ENCODE measurements at places on chromosomes 4 and X. TPM values are rescaled to one million over a fixed set of nuclear protein-coding genes. Genes with fewer than 3 reads are reported as not detected.

- DNase-seq: peak; percentile 94
Measured at GRCh38 chr4:56958111-56958517, 19.3 kb downstream of the NOA1 start.

- no peak for DNase-seq
Measured at GRCh38 chr4:116015062-116015461, 901.6 kb upstream of the NDST4 start.

GRCh38 chr4:119671205-119671604 is 42.6 kb upstream of the PDE5A start:
- DNase-seq: no peak

GRCh38 chr4:148398988-148399387 is 43.2 kb downstream of the NR3C2 start:
- no peak for DNase-seq

DNA sequence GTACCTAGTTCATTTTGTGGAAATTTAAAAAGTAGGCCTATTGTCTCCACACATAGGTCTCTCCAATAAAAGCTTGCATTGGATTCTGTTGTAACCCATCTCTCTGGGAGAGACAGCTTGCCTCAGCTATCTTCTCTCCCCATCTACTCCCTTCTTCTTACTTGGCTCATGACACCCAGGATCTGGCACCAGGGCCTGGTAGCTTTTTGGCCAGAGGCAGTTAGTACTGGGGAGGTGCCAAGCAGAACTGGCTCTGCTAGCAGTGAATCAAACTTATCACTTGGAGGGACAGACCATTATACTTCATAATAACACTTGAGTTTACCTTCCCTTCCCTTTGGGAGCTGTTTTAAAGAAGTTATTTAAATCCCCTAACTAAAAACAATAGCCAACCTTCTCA is 31.8 kb downstream of the PLAC1 start:
- no peak for DNase-seq

GRCh38 chr4:128913228-128913627 is 103.7 kb downstream of the JADE1 start:
- peak; percentile 10 for DNase-seq

- peak; percentile 19 for DNase-seq
Measured at GRCh38 chrX:11724122-11725017, 33.7 kb upstream of the MSL3 start.

GRCh38 chrX:69258893-69259292 is 93.6 kb upstream of the PJA1 start:
- no peak for DNase-seq

DNA sequence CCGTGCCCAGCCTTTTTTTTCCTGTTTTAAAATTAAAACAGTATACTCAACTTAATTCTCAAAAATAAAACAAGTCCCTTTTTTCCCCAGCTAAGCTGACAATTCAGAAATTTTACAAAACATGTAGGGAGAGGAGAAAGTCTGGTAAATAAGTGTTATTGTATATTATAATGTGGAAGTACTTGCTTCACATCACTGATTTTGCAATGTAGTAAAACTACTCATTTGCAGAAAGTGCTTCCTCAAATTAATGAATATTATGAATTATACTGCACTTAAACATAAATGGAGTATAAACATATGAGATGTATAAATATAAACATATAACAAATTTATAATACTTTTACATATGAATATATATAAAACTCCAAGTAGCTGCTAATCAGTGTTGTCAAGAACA is 11.6 kb upstream of the H2AZ1 start:
- DNase-seq: no peak

- DNase-seq: no peak
Measured at GRCh38 chr4:24971192-24971591, 58.4 kb upstream of the CCDC149 start.

DNA sequence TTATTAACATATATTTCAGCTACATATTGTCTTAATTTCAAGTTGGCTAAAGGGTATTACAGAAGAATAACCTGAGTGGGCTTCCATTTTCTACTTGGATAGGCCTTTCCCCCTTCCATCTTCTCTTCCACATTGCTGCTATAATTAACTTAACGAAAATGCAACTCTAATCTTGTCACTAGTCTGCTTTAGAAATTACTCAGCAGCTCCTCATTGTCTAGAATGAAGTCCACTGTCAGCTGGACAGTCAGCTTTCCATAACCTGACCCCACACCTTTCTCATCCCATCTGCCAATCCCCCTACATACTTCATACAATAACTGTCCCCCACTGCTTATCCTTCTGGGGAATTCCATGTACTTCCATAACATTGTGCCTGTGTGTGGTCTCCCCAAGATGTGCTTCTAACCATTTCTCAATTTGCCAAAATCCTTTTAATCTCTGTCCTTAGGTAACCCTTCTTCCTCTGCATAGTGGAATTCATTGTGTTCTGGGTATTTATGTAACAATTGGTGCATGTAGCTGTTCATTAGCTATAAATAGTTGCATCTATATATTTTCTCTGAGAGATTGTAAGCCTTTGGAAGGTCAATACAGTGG is 4.8 kb downstream of the MND1 start:
- DNase-seq: no peak

- no peak for DNase-seq
Measured at GRCh38 chrX:70411475-70411874, 11.6 kb upstream of the GDPD2 start.

DNA sequence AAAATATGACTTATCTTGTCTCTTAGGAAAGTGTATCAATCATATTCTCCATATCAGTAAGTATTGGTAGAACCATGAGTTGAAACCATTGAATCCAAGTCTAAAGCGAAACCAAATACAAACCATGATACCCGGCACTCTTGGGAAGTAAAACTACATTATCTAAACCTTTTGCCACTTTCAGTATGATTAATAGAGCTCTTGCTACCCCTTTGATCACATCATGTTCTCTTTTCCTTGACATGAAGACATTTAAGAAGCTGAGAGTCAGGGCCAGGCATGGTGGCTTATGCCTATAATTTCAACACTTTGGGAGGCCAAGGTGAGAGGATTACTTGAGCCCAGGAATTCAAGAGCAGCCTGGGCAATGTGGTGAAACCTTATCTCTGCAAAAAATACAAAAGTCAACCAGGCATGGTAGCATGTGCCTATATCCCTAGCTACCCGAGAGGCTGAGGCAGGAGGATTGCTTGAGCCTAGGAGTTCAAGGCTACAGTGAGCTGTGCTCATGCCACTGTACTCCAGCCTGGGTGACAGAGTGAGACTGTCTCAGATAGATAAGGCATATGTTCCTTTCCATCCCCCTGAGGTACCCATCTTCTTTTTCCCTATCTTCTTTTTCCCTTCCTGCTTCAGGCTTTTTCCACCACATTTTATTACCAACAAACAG is 45.4 kb downstream of the CEP135 start:
- DNase-seq: no peak

GRCh38 chr4:126238013-126238412 is 923.3 kb downstream of the FAT4 start:
- DNase-seq: no peak

GRCh38 chrX:70970482-70970995 is 39.6 kb upstream of the SLC7A3 start:
- peak; percentile 6 for DNase-seq

DNA sequence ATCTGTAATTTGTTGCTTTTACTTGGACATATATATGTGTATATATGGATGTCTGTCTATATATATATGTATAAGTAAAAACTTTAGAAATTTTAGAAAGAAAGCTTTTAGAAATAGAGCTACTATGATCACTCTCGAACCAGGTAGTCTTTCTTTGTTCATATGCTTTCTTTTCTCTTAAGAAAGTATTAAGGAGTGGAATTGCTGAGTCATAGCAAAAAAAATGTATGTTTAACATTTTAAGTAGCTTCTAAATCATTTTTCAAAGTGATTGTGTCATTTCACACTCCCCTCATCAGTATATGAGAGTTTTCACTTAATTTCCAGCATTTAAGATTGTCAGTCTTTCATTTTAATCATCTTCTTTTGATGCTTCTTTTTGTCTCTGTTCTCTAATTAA is 447.9 kb upstream of the TECRL start:
- DNase-seq: no peak

- no peak for DNase-seq
Measured at GRCh38 chrX:49272421-49272820, 2.8 kb downstream of the PPP1R3F start.

- DNase-seq: no peak
Measured at GRCh38 chr4:112591593-112591992, 45.1 kb downstream of the ZGRF1 start.

GRCh38 chr4:71189471-71189870 is 149.3 kb upstream of the SLC4A4 start:
- no peak for DNase-seq

- DNase-seq: no peak
Measured at GRCh38 chr4:37674439-37674838, 11.7 kb downstream of the RELL1 start.

DNA sequence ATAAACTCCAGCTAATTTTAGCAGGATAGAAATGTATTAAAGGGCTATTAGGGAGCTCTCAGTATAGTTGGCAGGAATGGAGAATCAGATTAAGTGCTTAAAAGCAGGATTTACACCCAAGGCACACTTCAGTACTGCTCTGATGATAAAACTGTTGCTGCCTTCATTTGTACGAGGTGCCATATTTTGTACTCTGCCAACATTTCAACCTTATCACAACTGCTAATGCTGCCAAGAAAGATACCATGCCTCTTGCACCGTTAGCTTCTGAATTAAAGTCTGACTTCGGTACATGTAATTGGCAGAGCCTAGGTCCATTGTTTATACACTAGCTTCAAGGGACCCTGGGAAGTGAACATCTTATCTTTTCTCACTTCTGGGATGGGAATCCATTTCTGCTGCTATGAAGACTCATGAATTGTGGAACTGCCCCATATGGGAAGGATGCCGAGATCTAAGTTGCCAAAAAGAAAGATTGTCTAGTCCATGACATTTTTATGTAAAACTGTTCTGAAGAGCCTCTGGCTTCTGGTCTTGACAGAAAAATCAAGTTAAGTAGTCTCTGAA is 624.0 kb upstream of the IGFBP7 start:
- no peak for DNase-seq

DNA sequence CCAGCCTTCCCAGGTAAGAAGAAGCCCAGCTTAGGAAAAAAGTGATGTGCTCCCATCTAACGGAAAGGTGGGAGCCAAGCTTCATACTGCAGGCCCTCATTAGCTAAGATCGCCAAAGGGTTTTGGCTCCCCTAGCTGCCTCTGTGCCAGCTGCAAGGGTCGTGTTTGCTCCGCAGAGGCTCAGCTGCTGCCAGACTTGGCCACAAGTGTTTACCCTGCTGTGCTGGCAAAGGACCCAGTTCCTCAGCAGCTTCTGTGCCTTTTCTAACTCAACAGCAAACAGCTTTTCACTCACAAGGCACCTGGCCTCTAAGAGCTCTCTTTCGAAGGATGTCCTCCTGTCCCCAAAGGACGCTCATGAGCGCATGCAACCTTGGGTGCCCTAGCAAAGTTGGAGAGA is 12.2 kb upstream of the VMA21 start:
- DNase-seq: peak; percentile 22

DNA sequence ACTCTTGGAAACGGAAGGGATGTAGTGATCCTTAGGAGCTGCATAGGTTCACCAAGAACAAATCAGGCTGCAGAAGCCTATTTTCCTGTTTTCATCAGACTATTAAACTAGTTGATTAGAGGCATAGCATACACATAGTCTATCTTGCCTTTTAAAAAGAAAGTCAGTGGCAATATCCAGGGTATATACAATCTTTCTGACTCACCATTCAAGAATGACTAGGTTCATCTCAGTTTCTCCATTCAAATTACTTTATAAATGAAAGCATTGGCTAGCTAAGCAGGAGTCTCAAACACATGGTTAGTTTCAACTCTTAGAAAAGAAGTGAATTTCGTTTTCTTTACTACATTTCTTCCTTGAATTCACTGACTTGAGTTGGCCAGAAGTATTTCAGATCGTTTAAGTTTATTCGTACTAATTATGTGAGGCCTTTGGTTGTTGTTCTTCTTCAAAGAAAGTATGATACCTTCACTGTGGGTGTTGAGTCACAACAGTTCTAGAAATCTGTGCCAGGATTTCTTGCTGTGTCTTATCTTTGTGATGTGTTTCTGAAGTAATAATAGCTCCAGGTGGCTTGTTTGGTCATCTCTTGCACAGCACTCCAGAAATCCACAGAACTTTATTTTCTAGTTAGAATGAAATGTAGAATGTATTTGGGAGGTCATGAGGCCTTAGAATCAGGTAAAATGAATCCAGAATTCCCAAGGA is 88.2 kb downstream of the AWAT2 start:
- DNase-seq: no peak

DNA sequence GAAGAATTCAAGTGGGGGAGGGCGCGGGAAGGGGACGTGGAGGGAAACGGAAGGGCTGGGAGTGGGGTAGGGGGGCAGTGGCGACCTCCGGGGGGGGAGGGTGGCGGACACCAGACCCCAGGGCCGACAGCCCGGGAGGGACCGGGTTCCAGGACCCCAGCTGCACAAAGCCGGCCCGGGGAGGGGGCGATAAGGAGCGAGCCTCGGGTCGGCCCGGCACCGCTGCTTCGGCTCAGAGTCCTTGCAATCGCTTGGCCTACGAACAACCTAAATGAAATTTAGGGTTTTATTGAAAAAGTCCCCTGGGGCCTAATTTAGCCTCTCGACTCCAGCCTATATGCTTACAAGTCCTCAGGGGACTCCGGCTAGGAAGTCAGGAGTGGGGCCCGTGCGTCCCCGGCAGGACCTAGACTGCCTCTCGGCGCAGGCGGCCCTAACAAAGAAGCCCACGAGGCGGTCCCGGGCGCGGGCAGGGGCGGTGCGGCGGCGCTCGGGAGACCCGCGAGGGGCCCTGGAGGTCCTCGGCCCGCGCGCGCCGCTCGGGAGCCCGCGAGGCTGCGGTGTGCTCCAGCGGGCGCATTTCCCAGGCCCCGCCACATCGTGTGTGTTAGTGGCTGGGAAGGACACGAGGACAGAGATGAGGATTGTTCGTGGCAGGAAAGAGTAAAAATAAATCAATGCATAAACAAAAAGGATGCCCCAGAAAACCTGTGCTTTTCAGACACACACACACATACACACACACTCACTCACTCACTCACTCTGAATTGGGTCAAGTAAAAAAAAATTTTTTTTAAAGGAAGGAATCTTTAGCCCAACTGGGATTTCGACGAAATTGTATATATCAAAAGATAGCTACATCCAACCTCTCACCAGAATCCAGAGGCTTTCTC is 70.0 kb downstream of the MGST2 start:
- DNase-seq: peak; percentile 43

Gene ADRA2C
- polyA plus RNA-seq: 3.4 TPM

Gene PROM1
- polyA plus RNA-seq: 44.6 TPM

Gene CLDN34
- polyA plus RNA-seq: not detected

Gene RNF175
- polyA plus RNA-seq: 0.25 TPM

Gene REELD1
- 0.17 TPM for polyA plus RNA-seq

Gene EPGN
- polyA plus RNA-seq: not detected

Gene RBMXL3
- polyA plus RNA-seq: not detected

Gene ZMAT1
- polyA plus RNA-seq: 4.1 TPM

Gene CLNK
- polyA plus RNA-seq: 0.30 TPM

Gene IL3RA
- polyA plus RNA-seq: 19.4 TPM

Gene ADH1B
- polyA plus RNA-seq: 10.2 TPM

Gene ZXDA
- polyA plus RNA-seq: 3.1 TPM

Gene KCTD8
- 0.14 TPM for polyA plus RNA-seq

Gene HHIP
- 3.2 TPM for polyA plus RNA-seq

Gene TRIM61
- polyA plus RNA-seq: 3.1 TPM

Gene CXorf65
- polyA plus RNA-seq: 0.79 TPM

Gene FGB
- polyA plus RNA-seq: not detected

Data from hindlimb muscle (tissue), 1 donor.